NCI-H510A treated with DMSO at 0.1 percent for 48 hours (cell line): ENCODE measurements at places on chromosomes 2 and 18.

DNA sequence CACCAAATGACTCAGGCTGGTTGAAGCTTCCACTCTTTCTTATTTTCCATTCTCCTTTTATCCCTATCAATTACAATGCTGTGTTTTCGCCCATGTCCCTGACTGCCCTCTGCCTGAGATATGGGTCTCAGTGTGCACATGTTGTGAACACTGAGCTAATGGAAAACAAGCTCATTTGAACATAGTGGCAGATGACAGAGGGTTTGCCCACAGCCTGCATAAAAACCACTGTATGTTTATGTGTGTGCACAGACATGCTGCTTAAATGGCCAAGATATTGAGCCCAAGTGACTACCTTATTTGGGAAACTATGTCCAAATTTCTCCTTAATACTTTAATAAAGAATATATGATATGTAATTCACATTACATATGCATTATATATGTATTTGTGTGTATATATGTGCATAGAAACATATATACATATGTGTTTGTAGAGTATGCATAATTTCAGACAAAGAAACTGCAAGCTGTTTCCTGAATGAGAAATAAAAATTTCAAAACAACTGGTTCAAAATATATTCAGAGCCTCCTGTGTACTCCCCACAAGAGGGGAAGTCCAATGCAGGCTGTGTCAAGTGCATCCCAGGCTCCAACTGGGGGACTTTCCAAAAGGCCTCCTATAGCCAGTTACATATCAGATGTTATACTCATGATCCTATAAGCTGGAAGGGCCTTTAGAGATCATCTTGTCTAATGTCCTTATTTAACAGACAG, 92.7 kb upstream of the CD302 start:
- no peak for DNase-seq

- DNase-seq = no peak
Measured at GRCh38 chr2:217001740-217002139, 141.9 kb upstream of the TNP1 start.

DNA sequence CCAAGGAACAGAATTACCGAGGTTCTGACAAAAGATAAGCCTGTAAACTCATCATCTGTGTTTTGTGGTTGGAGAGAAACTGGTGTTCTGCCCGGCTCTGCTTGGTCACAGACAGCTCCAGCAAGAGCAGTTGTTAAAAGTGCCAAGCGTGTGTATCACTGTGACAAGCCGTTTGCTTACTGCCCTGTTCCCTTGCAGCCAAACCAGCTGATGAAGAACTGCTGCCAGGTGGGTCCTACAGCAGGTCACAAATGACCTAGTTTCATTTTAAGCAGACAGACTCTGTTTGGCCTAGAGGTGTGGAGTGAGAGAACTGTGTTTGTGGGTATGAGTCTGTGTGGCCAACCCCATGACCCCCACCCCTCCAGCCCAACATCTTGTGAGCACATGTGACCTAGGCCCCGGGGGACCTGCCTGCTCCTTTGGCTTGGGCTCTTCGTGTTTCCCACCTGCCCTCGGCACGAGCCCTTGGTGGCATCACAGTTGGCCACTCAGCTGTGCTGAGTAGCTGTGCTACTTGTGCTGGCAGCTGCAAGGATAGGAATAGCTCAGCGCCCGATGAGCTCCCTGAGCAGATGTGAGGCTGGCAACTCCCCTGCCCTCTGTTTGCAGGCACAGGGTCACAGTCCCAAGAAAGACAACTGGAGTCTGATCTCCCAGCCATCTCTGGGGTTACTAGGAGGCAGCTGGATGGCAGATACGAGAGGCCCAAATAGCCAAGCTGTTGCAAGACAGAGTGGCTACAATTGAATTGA, 9.7 kb downstream of the OXER1 start:
- peak; percentile 25 for DNase-seq

GRCh38 chr2:83051538-83052170, 1407.4 kb downstream of the SUCLG1 start:
- DNase-seq = no peak

DNA sequence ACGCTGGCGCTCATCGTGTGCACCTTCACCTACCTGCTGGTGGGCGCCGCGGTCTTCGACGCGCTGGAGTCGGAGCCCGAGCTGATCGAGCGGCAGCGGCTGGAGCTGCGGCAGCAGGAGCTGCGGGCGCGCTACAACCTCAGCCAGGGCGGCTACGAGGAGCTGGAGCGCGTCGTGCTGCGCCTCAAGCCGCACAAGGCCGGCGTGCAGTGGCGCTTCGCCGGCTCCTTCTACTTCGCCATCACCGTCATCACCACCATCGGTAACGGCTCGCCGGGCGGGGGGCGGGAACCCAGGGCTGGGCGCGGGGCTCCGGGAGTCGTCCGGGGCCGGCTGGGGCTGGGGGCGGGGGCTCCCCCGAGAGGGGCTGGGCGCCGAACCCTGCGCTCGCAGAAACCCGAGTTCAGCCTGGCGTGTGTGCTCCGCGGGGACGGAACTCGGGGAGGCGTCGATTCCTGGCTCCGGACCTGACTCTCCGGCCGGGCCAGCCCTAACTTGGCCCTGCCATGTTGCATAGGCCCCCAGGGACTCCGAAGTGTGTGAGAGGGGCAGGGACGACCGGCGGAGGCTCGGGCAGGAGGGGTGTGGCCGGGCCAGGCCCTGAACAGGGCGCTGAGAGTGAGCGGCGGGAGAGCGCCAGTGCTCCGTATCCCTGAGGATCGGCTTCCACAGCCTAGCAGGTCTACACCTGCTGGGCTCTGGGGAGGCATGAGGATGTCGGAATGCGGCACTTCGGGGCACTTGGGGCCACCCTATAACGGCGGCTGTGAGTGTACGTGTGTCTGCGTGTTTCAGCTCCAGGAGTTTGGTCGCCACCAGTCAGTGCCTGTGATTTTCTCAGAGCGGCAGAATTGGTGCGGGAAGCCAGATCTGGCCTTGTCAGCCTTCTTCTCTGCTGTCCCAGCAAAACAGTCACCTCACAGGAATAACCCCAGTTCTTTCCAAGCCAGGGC, 651 bp downstream of the KCNK3 start:
- peak; percentile 33 for DNase-seq

DNA sequence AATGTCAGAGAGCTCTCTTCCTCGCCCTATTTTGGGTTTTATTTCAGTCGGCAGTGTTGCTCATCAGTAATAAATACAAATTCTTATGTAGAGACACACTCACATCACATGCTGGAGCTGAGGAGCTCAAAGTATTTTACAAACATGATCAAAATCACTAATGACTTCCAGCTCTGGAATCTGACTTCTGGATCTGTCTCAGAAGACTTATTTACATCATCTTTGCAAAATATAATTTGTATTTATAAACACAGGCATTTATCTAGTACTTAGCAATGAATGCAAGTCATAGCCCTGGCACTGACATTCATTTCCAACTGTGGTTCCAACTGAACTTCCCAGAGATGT, 327.1 kb downstream of the NCKAP5 start:
- no peak for DNase-seq

DNA sequence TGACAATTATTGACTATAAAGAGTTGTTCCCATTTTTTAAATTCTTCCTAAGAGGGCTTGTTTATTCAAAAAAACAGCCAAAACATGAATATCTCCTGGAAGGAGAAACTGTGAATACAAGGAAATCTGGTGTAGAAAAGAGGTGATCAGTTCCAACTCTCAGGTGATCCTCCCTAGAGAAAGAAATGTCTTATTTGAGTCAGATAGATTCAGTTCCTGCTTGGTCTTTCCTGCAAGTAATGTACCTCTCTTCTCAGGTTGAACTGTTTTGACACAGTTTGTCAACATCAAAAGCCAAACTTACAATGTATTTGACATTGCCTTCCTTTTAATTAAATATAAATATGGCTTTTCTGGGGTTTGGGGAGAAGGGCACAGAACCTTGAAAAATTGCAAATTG, 567.4 kb downstream of the ARHGAP15 start:
- no peak for DNase-seq

- DNase-seq = no peak
Measured at GRCh38 chr2:236828820-236829219, 256.9 kb upstream of the COPS8 start.

DNA sequence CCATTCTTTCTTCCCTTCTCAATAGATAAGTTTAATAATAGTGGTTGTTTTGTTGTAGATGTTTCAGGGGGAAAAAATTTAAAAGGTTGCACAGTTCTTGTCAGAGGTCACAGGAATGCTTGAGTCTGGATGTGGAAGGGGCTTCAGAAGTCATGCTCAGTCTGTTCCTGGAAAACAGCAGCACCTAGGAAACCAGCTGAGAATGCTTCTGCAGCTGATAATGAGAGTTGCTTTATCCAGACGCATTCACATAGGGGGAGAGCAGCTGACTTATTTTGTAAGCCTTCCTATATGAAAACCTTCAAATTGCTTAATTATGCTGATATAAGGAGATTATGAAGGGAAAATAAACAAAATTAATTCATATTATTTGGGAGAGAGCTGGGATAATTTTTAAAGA, 235.5 kb downstream of the GULP1 start:
- no peak for DNase-seq

GRCh38 chr2:85235281-85235680, 92.5 kb downstream of the TGOLN2 start:
- DNase-seq = no peak

DNA sequence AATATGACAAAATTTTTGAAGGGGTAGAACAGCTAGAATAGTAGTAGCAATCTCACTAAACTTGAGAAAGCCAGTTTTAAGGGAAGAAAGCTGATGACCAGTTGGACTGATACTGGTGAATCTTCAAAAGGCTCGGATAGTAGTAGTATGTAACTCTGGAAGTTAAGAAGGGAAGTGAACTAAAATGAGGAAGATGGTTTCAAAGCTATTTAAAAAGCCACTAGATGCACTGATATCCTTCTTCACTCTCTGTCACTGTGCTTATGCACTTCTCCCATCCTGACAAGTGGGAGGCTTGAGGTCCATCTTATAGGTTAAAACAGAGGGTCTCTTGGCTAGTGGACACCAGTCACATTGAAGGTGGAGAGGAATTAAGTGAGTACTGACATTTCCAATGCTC, 141.1 kb downstream of the NCOA1 start:
- no peak for DNase-seq

DNA sequence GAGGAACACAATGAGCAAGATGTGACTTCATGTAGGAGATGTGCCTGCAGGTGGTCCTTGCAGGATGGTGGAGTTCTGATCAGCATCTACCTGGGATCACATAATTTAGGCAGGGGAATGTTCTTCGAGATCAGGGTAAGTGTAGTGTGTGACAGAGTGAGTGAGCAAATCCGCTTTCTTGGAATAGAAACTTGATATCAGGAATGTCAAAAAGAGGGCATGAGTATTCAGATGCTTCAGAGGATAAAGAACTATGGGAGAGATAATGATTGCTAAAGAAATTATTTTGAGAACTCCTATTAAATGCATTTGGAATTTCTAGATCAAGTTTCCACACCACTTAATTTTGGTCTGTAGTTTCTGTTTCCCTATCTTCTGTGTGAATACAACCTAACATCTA, 463.6 kb upstream of the SLC14A2 start:
- DNase-seq = no peak

DNA sequence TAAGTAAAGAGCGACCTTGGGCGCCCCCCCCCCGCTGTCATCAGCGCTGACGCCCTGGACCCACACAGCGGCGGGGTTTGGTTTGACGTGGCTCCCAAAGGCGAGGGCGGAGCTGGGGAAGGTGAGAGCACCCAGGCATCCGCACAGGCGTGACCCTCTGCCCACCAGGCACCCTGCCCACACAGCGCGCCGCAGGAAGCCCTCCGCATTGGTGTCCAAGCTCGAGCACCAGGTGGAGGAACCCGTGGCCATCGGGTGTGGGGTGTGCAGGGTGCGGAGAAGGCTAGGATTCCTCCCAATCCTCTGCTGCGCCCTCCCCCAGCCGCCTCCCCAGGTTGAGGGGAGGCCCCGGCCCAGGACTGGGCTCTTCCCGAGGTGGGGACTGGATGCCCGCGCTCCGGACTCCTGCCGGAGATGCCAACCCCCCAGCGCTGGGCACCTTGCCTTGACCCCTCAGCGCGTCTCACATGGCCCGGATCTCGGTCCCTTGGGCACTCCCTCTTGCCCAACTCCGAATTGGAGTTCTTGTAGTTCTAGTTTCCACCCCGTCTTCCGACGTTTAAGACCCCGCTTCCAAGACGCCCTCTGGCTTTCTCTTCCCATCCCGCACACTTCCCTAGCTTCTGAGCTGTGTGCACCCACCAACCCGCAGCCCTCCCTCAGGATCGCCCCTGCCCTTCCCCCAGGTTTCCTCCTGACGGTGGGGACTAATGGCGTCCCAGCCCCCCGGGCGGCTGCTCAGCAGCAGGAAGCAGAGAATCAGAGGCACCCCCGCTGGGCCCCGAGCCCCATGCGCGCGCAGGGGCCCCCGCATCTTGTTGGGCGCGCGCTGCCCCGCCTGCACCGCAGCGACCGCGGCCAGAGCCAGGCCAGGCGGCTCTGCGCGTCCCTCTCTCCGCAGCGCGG, 25.9 kb upstream of the RESP18 start:
- DNase-seq = no peak

DNA sequence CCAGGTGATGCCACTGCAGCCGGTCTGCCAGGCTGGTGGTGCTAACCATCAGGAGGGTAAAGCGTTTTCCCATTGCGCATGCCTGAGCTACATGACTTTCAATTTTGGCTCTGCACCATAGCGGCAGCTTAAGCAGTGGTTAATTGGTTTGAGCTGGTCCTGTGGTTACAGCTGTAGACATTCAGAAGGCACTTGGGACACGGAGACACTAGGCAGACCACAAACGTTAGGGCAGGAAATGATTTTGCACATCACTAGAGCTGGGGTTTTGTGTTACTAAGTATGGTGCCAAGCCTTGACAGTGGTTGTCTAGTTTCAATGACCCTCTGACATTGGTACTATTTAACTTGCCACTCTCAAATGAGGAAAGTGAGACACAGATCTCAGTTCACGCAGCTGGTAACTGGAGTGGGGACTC, 28.9 kb upstream of the CNOT11 start:
- no peak for DNase-seq

GRCh38 chr2:23574919-23575654, 190.1 kb downstream of the KLHL29 start:
- peak; percentile 13 for DNase-seq

DNA sequence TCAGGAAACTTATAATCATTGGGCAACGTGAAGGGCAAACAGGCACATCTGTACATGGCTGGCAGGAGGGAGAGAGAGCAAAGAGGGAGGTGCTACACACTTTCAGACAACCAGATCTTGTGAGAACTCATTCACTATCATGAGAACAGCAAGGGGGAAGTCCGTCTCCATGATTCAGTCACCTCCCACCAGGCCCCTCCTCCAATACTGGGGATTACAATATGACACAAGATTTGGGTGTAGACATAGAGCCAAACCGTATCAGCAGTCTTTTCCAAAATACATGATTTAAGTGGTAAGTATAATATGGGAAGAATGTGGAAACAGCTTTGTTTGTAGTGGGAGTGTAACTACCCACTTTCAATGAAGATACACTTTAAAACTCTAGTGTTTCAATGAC, 65.0 kb downstream of the EPB41L5 start:
- no peak for DNase-seq
